NCI-H1930 (cell line): ENCODE measurements at places on chromosomes 7 and 10.

DNA sequence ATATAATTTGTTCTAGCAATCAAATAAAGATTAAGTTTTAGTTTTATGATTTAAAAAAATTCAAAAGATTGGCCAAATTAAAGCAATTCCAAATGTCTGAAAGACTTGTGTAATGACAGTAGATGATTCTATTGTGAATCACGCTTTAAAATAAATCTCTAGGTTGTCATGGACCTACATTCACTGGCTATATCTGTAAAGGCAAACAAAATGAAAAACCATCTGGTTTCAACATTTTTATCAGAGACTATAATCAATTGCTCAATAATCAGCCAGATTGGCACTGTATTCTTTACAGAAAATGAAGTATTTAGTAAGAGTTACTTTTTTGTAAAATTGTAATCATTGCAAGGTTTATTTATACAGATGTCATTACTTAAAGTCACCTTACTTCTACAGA lies 60.7 kb downstream of the DGKB start:
- DNase-seq, result no peak

- no peak for DNase-seq
Observed at GRCh38 chr10:31215052-31215451, 104.0 kb upstream of the ZEB1 start.

- DNase-seq, result peak; percentile 68
Observed at GRCh38 chr7:3408814-3409595, 108.0 kb downstream of the SDK1 start.

DNA sequence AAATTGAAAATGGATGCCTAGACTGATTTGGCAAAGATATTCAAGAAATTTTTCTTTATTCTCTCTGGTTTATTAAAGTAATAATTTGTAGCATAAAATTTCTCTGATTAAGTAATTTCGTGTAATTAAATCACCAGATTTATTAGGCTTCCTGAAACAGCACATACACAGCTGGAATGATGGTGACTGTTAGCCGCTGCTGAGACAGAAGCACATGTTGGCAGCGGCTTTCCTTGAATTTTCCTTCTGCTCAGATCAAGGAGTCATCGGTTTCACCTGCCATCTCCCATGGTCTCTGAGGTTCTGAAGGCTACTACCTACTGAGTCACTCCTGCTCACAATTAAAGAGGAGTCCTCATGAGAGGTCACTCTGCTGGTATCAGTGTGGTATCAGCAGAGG lies 101.5 kb downstream of the GFRA1 start:
- DNase-seq, result no peak

DNA sequence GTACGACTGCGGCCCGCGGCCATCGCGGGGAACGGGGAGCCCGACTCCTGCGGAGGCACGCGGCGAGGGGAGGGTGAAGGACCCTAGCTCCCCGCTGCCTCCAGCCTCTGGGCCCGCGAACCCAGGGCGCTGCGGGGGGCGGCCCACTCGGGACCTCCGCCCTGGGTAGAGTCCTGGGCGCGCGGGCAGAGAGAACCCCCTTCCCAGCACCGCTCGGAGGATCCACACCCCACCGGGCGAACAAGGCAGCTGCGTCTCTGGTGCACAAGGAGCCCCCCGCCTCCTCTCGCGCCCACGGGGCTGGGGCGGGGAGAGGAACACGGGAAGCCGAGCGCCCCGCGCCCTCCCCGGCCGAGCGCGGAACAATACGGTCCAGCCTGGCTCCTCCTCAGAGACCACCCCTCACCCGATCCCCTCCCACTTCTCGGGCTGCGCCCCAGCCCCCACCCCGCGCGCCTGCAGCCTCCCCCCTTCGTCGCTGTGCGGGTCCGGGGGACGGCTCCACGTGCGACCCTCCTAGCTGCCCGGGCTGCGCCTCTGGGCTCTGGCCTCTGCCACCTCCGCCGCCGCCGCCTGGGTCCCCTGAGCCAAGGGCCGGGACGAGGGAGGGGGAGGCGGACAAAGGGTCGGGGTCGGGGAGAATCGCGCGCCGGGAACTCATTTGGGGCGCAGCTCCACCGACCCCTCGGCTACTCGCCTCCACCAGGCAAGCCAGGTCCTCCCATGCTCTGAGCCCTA lies at the start of gene WDR86:
TSS of gene WDR86 (minus strand) at position 372 of the 738 bp plus-strand sequence. CDS start 449 bp downstream, outside the sequence.
- DNase-seq, result peak; percentile 53
